ENCODE measurements at places on chromosomes 1 and 21. TPM values are rescaled to one million over a fixed set of nuclear protein-coding genes. Genes with fewer than 3 reads are reported as not detected.

The SLC2A1 gene
- 99.0 TPM for polyA plus RNA-seq

The FCN3 gene
- 0.32 TPM for polyA plus RNA-seq

The ITLN2 gene
- polyA plus RNA-seq, result not detected

The S100A7A gene
- not detected for polyA plus RNA-seq

The ESRRG gene
- polyA plus RNA-seq, result 25.7 TPM

The HHAT gene
- 5.4 TPM for polyA plus RNA-seq

The NUDT4B gene
- 0.50 TPM for polyA plus RNA-seq

The OR2T3 gene
- polyA plus RNA-seq, result not detected

The E2F2 gene
- 7.1 TPM for polyA plus RNA-seq

The AIM2 gene
- polyA plus RNA-seq, result not detected

The WNT9A gene
- 5.6 TPM for polyA plus RNA-seq

The MATN1 gene
- polyA plus RNA-seq, result 1.2 TPM

The RPL5 gene
- polyA plus RNA-seq, result 3,008 TPM

The GBP6 gene
- polyA plus RNA-seq, result 0.18 TPM

The C1orf94 gene
- polyA plus RNA-seq, result not detected

The OR2T2 gene
- not detected for polyA plus RNA-seq

The KIF2C gene
- 20.1 TPM for polyA plus RNA-seq

The TMPRSS2 gene
- not detected for polyA plus RNA-seq

The OR10X1 gene
- polyA plus RNA-seq, result not detected

The GJA4 gene
- 28.6 TPM for polyA plus RNA-seq

The EVA1C gene
- 3.3 TPM for polyA plus RNA-seq

The TAS1R3 gene
- polyA plus RNA-seq, result 2.1 TPM

The RGS5 gene
- polyA plus RNA-seq, result 59.6 TPM

The ELAVL4 gene
- 0.12 TPM for polyA plus RNA-seq

The TSTD1 gene
- not detected for polyA plus RNA-seq

The KLF17 gene
- polyA plus RNA-seq, result 0.43 TPM

The CRYZL1 gene
- 39.4 TPM for polyA plus RNA-seq

The DDR2 gene
- polyA plus RNA-seq, result 55.2 TPM

The CNIH3 gene
- polyA plus RNA-seq, result not detected

The KLHL20 gene
- polyA plus RNA-seq, result 24.9 TPM

The ZBTB21 gene
- not detected for polyA plus RNA-seq

The DEDD gene
- 42.3 TPM for polyA plus RNA-seq

The HTR1D gene
- 0.08 TPM for polyA plus RNA-seq

The ADAMTS4 gene
- 10.1 TPM for polyA plus RNA-seq

The ELF3 gene
- polyA plus RNA-seq, result not detected

The PSMD4 gene
- polyA plus RNA-seq, result 116 TPM

All from muscle of arm (tissue), 14 donors.